ENCODE measurements at places on chromosomes 5 and 9.

- no peak for DNase-seq
Observed at GRCh38 chr5:135222171-135222681, 176.8 kb downstream of the MACROH2A1 start.

DNA sequence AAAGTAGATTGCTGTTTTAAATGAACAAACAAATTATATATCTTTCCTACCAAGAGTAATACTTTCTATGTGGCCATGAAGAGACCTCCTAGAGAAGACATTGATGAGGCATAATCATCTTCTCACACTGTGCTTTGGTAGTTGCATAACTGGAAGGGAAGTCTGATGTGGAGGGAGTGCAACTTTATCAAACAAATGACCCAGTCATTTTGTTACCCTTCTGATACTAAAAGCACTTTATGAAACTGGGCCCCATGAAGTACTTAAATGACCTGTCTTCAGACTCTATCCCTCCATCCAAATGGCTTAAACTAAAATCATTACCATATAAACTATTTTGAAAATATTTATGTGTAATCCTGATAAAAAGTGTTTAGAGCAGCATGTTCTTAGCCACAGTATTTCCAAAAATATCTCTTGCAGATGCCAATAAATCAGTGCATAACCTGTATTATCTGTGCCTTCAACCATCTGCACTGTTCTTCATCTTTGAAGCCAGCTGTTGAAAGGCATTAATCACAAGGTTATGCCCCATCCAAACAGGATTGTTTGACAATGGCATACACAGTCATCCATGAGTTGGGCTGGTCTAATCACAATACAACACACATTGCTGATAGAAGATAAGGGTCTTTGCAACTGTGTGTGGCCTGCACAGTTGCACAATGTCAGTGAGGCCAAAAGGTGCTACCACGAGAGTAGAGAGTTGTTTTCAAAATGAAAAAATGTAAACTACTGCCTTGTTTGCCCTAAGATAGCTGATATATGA is 31.9 kb upstream of the MIER3 start:
- no peak for DNase-seq

DNA sequence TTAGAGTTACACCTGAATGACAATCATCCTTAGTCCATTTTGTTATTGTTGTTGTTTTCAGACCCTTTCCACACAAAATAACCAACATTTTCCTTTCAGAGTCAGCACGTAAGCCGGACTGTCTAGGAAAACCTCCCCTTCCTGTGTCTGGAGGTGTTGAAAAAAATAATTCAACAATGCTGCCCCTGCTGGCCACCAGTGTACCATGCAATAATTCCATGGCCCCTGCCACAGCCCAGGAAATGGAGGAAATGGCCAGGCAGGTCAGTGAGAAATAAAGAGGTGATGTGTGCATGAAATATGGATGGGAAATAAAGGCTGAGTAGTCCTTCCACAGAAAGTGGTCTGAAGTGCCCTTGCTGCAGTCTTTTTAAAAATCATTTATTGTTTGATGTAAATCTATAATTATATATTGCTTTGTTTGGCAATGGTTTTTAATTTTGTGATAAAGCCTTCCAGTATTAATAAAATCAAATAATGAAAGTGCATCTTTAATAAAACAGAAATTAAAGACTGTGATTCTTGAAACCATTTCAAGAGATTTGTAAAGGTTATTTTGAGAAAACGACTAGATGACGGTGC is 152.8 kb upstream of the PAPPA start:
- no peak for DNase-seq

GRCh38 chr5:169299663-169300467 is 1.1 kb downstream of the SLIT3 start:
- DNase-seq: no peak

DNA sequence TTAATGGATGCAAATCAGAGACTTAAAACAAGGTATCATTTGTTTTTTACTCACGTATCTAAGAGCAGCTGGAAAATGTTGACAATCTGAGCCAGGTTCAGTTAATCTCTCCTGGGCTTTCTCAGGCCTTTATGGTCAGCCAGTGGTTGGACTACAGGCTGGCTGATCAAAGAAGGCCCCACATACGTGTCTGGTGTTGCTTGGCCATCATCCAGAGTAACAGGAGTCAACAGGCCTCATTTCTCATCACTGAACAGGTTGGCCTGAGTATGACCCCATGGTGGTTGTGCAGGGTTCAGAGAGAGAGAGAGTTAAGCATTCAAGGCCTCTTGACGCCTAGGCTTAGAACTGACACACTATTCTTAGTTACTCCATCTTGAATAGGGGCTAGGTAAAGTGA is 97.0 kb upstream of the VLDLR start:
- no peak for DNase-seq

DNA sequence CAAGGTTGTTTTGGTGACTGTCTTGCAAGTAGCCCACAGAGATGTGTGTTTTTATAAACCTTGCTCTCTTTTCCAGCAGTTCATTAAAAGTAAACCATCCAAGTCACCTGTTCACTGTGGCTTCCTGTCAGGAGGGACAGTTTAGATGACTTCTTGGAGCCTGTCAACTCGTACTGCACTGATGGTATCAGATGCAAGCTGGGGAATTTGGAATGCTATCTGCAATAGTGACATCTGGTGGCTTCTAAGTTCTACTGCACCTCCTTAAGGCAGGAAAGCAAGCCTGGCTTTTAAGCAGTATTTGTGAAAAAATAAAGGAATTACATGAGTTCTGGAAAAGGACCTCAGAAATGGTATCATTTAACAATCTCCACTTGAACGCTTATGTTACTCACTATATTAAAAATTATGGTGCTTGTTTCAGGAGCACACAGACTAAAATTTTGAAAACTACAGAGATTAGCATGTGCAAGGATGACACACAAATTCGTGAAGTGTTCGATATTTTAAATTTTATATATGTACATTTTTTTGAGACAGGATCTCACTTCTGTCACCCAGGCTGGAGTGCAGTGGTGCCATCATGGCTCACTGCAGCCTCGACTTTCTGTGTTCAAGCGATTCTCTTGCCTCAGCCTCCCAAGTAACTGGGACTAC is 164.0 kb downstream of the TTC39B start:
- peak; percentile 14 for DNase-seq

DNA sequence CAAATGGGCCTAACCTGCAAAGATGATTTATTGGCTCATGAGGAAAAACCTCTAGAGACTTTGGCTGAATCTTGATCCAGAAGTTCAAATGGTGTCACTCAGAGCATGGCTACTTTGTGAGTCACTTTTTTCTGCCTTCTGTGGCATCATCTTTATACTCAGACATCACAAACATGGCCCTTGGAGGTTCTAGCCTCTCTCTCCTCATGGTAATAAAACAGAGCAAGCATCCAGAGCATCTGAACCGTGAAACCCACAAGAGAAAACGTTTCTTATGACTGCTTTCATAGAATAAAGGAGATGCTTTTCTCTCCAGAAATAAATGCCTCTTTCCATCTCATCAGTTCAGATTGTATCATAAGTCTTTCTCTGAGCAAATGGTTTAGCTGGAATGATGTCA is 780.3 kb downstream of the KCTD16 start:
- no peak for DNase-seq

DNA sequence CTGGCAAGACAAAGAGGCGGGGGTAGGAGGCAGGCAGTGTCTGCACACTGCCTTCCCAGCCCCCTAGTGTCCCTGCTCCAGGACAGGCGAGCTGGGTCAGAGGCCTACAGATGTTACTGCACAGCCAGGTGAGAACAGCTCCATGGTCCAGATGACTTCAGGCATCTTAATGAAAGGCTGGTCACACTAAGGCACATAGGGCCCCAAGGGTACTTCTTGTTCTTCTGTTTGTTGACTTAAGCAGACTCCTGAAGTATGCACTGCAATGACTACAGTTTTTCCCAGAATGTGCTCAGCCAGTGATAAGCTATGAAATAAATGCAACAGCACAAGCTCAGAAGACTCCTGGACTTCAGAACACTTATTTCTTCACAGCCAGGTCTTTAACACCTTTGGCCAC is 27.4 kb downstream of the ATPSCKMT start:
- DNase-seq: no peak

DNA sequence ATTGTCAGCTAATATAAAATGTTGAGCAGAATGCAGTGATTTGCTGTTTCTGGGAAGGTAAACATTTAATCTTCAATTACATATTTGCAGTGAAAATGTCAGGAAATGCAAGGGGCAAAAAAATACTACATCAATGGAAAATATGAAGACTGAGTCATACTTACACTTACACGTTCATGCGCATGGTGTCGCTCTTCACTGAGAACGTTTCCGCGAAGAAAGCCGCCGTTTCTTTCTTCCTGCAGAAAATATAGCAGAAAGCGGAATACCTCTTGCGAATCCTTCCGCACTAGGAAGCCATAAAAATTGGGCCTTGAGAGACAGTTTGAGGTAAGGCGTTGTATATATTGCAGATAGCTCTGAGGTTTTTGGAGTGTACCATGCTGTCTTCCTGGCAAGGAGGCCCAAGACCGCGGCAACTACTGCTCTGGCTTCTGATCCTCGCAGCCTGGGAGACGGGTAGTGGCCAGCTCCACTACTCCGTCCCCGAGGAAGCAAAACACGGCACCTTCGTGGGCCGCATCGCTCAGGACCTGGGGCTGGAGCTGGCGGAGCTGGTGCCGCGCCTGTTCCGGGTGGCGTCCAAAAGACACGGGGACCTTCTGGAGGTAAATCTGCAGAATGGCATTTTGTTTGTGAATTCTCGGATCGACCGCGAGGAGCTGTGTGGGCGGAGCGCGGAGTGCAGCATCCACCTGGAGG is at the start of gene PCDHA13:
Gene PCDHA13, plus strand, starts transcription at position 236 of the 702 bp plus-strand sequence. Its CDS starts 145 bp downstream, at position 381.
- DNase-seq: no peak

DNA sequence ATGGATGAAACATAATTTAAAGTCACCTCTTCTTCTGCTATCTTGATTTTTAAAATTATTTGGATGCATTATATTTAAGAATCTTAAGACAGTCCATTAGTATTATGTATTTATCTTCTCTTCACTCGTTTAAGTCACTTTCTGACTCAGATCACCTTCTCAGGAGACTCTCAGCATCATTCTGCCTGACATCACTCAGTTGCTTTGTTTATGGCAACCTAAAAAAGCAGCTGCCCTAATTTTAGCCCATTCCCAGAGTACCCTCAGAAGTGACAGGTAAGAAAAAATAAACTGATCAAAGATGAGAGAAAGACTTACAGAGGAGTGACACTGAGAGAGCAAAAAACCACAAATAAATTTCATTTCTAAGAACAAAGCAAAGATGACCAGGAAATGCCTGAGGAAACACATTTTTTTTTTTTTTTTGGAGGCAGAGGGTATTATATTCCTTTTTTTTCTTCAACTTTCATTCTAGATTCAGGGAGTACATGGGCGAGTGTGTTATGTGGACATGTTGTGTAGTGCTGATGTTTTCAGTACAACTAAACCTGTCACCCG is 140.5 kb downstream of the MUSK start:
- DNase-seq: no peak

DNA sequence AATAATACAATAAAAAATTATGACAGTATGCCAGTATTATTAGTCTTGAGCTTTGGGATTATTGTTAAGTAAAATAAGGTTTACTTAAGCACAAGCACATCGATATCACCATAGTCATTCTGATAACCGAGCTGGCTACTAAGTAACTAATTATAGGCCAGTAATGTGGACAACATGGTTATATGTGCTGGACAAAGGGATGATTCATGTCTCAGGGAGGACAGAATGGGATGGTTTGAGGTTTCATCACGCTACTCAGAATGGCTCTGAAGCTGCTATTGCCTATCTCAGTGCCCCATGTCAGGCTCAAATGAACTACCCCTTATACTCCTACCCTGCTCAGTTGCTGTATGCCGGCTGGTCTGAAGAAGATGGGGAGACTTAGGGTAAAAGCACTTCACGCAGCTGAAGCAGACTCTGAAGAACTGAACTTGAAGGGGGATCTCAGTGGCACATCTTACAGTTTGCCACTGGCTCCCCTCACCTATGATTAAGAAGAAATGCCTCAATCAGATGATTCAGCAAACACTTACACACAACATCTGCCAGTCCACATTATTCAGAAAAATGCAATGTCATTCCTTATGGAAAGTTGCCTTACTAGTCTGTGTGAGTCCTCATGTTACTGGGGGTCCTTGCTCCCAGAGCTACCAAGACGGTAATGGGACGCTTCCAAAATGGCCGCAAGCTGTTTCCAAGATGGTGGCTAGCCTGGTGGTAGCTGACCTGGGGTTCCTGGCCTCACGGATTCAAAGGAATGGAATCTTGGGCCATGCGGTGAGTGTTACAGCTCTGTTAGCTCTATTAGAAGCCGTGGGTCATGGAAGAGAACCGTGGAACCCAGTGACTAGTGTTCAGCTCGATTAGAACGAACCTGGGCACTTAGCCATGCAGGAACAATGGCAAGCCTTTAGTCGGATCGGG is 1098.6 kb downstream of the TAF11L14 start:
- DNase-seq: no peak

GRCh38 chr9:128208946-128209669 is 5.9 kb downstream of the DNM1 start:
- no peak for DNase-seq

GRCh38 chr9:94084314-94084713 is at the start of gene PTPDC1:
Gene PTPDC1, plus strand, starts transcription at chr9:94084464. Its CDS starts 67 bp downstream, at chr9:94084531.
- no peak for DNase-seq

DNA sequence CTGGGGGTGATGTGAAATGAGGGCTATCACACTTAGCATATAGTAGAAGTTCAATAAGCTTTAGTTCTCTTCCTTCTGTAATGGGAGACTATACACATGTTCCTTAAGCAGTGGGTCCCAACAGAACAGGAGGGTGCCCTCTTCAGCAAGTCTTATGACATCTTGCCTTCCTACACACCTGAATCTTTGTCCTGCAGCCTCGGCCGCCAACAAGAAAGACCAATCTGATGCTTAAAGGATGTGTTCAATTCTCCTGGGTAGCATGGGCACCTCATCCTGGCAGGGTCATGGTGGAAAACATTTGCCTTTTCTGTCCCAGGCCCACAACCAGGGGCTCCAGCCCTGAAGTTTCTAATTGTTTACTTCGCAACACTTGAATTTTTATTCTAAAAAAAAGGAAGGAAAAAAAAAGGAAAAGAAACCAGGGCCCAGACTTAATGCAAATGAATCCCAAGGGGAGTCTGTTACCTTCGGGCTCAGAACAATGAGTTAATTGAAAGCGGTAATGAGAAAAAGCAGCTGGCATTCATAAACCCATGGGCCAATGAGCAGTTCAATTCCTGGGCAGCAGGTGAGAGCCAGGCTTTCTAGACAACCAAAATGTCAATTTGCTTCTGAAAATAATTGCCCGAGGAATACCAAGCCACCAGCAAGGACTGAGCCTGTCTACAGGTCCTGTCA is 26.2 kb upstream of the SMAD5 start:
- no peak for DNase-seq

- no peak for DNase-seq
Observed at GRCh38 chr5:148750614-148751013, 75.8 kb upstream of the ADRB2 start.

DNA sequence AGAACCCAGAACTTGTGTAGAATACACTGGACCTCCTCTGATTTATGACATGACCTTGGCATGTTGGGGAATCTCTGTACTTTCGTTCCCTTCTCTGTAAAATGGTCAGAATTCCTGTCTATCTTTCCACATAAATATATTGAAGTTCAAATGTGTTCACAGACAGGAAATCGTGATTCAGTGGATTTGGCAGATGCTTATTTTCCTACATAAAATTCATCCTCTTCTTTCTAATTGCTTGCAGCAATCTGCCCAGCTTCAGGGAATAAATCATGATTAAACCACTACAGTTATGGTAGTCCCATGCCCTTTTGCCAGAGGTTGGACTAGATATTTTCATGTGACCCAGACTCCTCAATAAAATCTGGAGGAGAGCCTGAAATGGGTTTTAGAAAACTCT is 52.1 kb upstream of the ARL15 start:
- no peak for DNase-seq
